SHP77 (cell line): ENCODE measurements at places on chromosomes 6 and 20.

DNA sequence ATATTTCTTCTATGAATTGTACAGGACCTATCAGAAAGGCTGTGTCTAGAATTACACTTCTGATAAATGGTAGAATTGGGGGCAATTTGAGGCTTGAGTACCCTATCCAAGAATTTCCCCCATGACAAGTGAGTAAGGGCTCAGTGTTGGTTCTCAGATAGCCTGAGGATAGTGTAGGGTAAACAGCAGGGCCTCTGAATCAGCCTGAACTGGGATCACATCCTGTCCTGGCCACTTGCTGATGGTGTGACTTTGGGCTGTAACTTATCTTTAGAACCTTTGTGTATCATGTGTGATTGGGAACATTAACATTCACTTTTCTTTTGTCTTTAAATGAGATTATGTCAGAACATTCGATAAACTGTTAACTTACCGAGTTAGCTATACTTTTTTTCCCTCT is 151.0 kb downstream of the CLIC5 start:
- no peak for DNase-seq

GRCh38 chr6:150689900-150690590 is 90.4 kb downstream of the PLEKHG1 start:
- DNase-seq = no peak

DNA sequence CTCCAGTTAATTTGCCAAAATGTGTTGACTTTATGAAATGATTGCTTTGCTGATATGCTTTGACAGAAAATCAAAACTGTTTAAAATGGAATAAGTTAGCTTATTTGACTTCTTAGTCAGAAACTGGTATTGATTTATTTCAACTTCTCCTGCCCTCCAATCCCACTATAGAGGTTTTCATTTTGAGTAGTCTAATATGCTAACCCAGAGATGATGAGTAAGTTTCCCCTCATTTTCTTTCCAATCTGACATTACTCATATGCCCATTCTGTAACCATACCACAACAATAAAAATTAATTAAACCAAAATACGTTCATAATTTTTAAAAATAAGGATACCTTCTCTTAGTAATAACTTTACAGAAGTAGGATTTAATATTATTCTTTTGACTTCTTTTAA is 78.8 kb downstream of the COL19A1 start:
- no peak for DNase-seq

GRCh38 chr6:125781314-125781868 is 9.4 kb upstream of the NCOA7 start:
- no peak for DNase-seq

GRCh38 chr6:112470950-112471349 is 123.8 kb downstream of the RFPL4B start:
- peak; percentile 2 for DNase-seq

DNA sequence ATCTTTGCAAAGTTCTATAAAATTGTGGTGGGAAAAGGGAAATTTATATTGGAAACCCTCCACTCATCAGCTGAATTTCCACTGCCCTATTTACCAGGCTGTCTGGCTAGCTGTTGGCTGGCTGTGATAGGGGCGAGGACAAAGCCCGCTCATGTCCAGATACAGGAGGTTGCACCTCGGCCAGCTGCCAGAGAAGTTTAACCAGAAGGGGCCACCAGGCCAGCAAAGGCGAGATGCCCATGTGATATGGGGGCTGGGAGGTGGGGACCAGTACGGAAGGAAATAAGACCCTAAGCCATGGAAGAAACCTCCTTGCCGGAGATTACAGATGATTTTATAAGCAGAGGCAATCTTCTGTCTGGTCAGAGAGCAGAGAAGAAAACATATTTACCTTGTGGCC is 143.8 kb downstream of the FNDC1 start:
- DNase-seq = no peak

GRCh38 chr6:93554018-93554417 is 134.7 kb upstream of the EPHA7 start:
- DNase-seq = no peak

DNA sequence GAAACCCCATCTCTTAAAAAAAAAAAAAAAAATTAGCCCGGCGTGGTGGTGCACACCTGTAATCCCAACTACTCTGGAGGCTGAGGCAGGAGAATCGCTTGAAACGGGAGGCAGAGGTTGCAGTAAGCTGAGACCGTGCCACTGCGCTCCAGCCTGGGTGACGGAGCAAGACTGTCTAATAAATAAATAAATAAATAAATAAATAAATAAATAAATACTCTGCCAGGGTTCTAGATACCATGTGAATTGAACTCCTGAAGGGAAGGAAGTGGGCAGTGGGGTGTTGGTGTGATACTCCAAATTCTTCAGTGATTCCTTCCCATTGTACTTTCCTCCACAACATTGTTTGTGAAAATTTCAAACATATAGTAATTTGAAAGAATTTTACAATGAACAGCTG is 100.5 kb downstream of the PLCB4 start:
- no peak for DNase-seq
